ENCODE measurements at places on chromosomes 1 and 21. TPM values are rescaled to one million over a fixed set of nuclear protein-coding genes. Genes with fewer than 3 reads are reported as not detected.
A peak's percentile ranks its signal among the peaks of the same experiment; 100 is the strongest.

NFASC gene
- 5.2 TPM for total RNA-seq

SYNC gene
- 48.7 TPM for total RNA-seq

NOS1AP gene
- 0.44 TPM for total RNA-seq

C1orf87 gene
- total RNA-seq = not detected

RNF186 gene
- total RNA-seq = not detected

KCNH1 gene
- 1.1 TPM for total RNA-seq

EIF3I gene
- total RNA-seq = 285 TPM

MMP23B gene
- total RNA-seq = 7.1 TPM

LAMC2 gene
- total RNA-seq = 2.3 TPM

DNA sequence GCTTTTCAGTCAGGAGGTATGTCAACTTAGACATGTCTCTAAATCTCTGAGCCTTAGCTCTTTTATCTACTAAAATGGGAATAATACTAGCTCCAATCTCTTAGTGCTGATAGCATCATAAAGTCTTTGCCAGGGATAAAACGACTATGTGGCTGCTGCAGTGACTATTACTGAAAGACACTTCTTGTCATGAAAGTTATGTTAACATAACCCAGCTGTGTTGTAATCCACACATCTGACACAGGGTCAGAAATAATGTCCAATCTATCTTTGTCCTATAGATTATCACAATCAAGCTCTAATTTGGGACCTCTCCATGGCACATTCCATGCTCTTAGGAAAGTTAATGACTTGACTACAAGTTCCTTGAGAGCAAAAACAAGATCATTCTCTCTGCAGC is 62.8 kb downstream of the JAK1 start:
- DNase-seq = no peak

DNA sequence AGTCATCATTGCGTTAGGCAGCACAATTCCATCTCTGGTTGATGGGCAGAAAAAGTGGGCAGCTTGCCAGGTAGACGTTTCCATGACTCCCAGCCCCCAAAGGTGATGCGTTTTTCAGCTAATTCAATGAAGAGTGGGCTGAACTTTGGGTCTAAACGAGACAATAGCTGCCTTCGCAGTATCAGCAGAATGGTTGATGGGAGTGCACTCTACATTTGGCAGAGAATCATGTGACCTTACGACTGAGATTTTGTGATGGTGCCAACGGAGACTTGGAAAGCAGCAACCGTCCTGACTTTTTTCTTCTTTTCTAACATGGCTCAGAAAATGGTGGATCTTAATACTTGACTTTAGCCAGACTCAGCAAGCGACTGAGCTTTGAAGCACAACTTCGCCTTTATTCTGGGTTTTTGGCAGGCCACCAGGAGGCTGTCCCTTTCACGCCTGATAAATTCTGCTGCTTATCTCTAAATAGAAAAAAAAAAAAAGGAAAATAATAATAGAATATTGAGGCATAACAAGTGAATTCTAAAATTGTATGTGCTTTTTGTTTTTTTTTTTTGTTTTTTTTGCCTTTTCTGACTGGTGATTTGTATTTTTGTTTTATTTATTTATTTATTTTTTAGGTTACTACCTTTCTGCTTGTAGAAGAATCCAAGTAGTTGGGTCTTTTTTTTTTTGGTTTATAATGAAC is 804.8 kb downstream of the USP25 start:
- DNase-seq = peak; percentile 58

DNA sequence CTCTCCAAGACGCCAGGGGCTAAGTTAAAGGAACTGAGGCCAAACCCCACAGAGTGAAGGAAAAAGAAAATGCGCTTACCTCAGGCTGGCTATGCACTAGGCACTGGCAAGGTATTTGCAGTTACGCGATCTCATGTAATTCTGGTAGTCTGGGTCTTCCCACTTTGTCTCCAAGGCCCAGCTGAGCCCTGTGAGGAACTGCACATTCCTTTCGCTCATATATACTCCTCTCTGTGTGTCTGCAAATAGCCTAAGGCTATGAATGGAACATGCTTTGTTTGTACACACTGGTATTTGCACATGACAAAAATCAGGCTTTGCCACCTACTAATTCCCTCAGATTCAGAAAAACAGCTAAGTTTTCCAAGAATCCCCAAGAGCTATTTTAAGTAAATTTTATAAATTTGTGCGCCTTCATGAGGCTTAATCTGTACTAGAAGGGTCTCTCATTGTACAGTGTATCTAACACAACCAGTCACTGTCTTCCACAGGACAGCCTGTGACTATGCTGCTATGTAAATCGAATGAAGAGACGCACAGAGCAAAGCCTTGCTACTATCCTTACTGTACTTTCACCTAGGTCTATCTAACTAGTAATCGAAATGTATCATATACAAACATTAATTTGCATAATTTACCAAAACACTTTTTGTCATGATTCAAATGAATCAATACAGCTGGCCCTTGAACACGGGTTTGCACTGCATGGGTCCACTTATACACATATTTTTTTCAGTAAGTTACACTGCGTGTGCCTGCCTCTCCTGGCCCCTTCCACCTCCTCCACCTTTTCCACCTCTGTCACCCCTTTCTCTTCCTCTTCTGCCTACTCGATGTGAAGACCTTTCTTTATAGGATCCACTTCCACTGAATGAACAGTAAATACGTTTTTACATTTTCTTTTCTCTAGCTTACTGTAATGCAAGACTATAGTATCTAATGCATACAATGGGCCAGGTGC is 87.0 kb downstream of the SIPA1L2 start:
- DNase-seq = no peak

- no peak for DNase-seq
These were observed 3.4 kb downstream of the LHX9 start for GRCh38 chr1:197920414-197921117.

DNA sequence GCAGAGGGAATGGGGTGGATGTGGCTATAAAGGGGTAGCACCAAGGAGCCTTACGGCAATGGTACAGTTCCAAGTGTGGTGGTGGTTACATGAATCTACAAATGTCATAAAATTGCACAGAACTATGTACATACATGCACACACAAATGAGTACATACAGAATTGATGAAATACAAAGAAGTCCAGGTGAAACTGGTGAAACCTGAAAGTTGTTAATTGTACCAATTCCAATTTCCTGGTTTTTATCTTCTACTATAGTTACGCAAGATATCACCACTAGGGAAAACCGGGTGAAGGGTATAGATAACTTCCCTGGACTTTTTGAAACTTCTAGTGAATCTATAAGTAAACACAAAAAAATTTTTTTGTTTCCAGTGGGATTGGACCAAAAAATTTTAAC is 18.9 kb downstream of the HSF2BP start:
- no peak for DNase-seq

- no peak for DNase-seq
These were observed 2.7 kb downstream of the GIPC2 start for GRCh38 chr1:78048446-78048845.

Data from HFFc6 (cell line).